ENCODE measurements at places on chromosomes 12 and 14.
A peak's percentile ranks its signal among the peaks of the same experiment; 100 is the strongest.

GRCh38 chr12:27437839-27438238 lies 8.7 kb upstream of the SMCO2 start:
- DNase-seq = no peak

- DNase-seq = no peak
These were observed 87.7 kb downstream of the TMEM30B start for GRCh38 chr14:61193476-61193875.

DNA sequence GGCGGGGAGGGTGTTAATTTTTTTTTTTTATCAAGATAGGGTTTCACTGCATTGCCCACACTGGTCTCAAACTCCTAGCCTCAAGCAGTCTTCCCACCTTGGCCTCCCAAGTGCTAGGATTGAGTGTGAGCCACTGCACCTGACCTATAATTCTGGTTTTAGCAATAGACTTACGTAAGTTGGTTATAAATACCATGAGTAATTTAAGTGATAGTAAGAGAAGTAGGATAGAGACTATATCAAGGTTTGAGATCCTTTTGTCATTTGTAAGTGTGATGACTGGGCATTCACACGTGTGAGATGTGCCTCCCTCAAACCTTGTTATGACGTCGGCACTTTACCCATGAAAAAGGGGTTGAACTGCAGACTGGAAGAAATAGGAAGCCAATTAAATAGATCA lies 22.5 kb downstream of the SINHCAF start:
- DNase-seq = no peak

- DNase-seq = no peak
These were observed 99.2 kb downstream of the SLC41A2 start for GRCh38 chr12:104858611-104859543.

GRCh38 chr12:103751171-103751570 lies 89.9 kb downstream of the NT5DC3 start:
- no peak for DNase-seq

DNA sequence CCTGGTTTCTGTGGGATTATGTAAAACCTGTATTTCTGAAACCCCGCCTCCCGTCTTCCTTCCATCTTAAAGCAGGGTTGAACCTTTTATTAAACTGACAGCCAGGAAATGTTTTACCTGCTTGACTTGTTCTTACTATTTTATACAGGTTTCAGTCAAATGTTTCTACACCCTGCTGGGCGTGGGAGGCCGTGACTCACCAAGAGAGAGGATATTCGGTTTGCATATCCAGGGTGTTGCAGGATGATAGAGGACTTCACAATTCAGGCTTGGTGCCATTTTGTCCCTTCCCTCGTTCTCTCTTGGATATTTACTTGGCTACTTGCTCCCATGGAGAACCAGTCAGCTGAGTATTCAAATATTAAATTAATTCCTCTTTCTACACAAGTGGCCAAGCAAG lies 69.7 kb downstream of the ARF6 start:
- DNase-seq = no peak

- DNase-seq = no peak
These were observed 4.0 kb downstream of the RBM19 start for GRCh38 chr12:113961921-113962710.

- no peak for DNase-seq
These were observed 17.0 kb upstream of the CSRP2 start for GRCh38 chr12:76895796-76896195.

- no peak for DNase-seq
These were observed 80.1 kb downstream of the ADCK1 start for GRCh38 chr14:77880056-77880455.

GRCh38 chr12:98352835-98353234 lies 162.6 kb upstream of the TMPO start:
- DNase-seq = no peak

DNA sequence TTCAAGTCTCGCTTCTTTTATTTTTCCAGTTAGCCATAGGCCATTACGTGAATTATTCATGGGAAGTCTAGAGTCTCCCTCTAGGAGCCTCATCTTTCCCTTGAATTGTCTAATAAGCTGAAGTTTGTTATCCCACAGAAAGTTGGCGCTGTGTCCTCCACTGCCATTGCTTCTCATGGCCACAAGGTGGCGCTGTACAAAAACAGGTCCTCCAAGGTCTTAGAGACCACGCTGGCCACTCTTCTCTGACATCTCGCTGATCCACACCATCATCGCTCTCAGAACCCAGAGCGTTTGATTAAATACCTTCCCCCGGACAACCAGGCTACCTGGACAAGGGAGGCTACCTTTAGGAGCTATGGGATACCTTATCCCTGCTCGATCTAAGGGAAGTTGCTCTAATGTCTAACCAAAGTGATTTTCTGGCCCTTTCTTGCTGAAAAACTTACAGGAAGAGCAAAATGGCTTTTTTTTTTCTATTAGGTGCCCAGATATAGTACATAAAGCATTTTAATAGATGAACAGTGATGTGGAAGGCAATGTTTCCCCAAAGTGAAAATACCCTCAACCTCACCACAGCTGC lies 110.0 kb downstream of the CCDC60 start:
- peak; percentile 77 for DNase-seq

DNA sequence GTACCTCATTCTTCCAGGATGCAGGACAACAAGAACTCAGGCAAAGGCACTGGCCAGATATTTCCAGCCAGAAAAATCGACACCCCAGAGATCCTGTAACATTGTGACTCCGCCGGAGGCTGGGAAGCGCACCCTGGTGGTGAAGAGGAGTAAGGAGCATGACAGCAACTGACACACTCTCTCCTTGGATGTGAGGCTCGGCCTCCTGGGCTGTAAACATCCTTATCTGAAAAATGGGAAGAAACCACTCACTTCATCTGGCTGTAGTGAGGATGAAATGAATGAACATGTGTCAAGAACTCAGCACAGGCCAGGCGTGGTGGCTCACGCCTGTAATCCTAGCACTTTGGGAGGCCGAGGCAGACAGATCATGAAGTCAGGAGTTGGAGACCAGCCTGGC lies 27.5 kb downstream of the TCHP start:
- peak; percentile 17 for DNase-seq

DNA sequence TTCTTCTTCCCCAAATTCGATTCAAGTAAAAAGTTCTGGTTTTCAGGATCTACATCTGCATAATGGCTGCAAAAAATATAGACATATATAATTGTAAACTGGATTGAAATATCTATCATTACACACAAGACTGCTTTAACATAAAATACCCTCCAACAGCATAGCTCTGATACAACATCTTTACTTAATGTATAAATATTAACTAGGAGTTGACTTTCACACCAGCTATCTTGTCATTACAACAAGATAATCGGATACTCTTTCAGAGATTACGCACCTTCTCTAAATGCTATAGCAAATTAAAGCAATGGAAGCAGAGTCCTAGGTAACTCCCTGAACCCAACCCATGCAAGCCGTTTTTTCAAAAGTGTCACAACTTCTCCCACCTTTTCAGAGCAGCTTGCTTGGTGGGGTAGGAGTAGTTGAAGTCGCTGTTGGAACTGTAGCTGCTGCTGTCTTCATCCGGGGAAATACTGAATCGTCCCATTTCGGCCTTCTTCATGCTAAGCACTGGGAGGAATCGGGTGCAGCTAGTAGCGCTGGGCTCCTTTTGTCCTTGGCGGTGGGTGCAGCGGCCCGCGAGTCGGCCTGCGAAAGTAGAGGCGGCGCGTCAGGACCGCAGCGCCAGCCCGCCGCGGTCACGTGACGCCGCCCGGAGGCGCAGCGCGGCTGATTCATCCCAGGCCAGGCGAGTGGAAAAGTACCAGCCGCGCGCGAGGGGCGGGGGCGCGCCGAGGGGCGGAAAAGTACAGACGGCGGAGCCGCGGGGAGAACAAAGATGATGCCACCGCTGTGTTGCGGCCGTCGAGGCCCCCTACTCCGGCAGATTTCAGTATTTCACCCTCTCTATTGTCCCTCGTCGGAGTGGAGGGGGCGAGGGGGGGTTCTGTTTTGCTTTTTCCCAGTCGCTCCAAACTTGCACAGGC lies 1.5 kb downstream of the SLC38A2 start:
- DNase-seq = no peak

GRCh38 chr12:50504798-50505674 lies at the start of gene DIP2B:
Gene DIP2B, plus strand, starts transcription at chr12:50504985. Its CDS starts 156 bp downstream, at chr12:50505141.
- peak; percentile 80 for DNase-seq

- DNase-seq = no peak
These were observed 1117.6 kb upstream of the TMEM132C start for GRCh38 chr12:127149226-127149964.

DNA sequence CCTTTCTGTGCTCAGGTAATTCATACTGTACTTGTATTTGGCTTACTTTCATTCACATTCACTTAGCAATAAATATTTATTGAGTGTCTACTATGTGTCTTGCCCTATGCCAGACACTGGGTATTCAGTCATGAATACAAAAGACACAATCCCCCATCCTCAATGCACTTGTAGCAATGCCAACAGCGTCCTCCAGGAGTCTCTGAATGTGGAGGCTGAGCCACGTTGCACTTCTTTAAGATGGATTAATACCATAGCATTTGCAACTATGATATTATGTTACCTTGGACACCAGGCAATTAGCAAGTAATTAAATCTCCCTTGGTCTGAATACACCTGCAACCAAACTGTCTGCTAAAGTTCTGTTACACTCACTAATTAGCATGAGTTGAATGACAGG lies 58.8 kb downstream of the OTX2 start:
- DNase-seq = no peak

DNA sequence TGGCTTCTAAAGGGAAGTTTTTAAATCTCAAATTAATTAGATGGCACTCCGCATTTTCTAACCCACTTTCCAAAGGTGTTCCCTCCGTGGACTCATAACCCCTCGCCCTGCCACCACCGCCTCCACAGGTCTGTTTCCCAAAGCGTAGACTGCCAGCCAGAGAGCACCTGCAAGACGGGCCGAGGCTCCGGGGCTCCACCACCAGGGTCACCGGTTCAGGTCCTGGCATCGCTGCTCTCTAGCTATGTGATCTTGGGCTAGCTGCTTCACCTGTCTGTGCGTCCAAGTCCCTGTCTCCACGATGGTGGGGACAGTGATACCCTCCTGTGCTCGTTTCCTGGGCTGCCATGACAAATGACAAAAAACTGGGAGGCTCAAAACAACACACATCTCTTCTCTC lies 11.5 kb downstream of the RIMBP2 start:
- no peak for DNase-seq

GRCh38 chr12:12527820-12528296 lies 34.8 kb downstream of the DUSP16 start:
- no peak for DNase-seq

DNA sequence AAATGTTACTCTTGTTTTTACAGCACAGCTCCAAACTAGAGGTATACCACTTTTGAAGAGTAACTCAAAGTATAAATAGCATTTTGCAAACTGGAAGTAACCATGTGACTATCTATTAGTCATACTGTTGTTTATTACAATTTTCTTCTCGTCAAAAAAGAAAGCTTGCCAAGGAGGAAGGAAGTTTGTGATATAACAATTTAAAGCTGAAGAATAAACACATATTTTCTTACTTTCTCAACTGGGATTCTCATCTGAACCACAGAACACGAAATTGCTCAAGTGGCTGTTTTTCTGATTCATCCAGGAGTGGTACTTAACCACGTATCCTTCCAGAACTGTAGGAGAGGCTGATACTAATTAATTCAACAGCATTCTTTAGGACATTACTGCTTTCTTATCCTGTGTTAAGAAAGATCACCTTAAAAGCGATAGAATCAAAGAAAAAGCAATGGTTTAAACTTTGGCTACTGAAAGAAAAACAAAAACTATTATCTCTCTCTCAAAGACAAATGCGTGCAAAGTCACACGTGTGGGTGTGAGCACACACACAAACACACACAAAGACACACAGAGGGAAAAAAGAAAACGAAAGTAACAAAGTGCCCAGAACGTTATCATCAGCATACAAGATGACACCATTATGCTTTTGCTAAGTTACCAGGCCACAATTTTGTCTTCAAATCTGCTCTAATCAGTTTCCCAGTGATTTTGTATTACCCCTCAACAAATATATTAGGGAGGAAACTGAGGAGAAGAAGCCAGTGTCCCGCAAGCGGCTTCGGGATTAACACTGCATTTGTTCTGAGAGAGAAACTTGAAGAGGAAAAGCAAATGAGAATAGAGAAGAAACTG lies at the start of gene CLEC2B:
TSS of gene CLEC2B (minus strand) at position 48 of the 855 bp plus-strand sequence.
- DNase-seq = no peak

GRCh38 chr14:92780444-92781232 lies 13.5 kb upstream of the GOLGA5 start:
- DNase-seq = no peak

DNA sequence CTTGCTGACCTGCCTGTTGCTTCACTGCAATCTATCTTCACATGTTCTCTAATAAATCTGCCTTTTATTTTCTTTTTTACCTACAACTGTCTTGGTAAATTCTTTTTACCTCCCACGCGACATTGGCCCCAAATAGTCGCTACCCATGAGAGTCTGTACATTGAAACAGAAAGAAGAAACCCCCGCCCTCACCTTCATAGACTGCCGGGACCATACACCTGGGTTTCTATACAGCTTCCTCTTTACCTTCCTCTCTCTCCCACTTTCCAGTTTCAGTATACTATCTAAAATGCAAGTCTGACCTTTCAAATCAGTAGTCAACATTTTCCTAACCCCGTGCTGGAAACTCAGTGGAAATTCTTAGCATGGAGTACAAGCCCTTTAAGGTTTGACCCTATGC lies 4.8 kb downstream of the SLC8A3 start:
- no peak for DNase-seq

DNA sequence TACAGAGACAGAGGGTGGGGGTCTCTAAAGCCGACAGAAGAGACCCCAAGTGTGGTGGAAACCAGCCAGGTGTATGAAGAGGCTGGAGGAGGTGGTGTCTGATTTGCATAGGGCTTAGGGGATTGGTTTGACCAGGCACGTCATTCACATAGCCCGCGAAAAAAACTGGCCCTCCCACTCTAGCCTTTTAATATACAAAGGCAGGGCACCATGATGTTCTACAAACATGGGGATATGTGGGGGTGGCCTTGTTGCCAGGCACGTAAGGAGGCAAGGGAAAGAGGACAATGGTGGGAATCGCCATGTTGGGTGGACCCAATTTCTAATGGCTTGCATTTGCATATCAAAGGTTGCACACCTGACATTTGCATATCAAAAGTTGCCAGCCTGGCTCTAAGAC lies 13.2 kb downstream of the LALBA start:
- no peak for DNase-seq

GRCh38 chr14:105013150-105013785 lies 7.6 kb downstream of the CDCA4 start:
- no peak for DNase-seq

- no peak for DNase-seq
These were observed 22.9 kb downstream of the CKB start for GRCh38 chr14:103499709-103500108.

- DNase-seq = no peak
These were observed 454.9 kb downstream of the ATP23 start for GRCh38 chr12:58396239-58396638.

GRCh38 chr12:76127588-76127987 lies 43.1 kb upstream of the NAP1L1 start:
- no peak for DNase-seq

GRCh38 chr12:93333828-93334227 lies 43.9 kb upstream of the NUDT4 start:
- no peak for DNase-seq

GRCh38 chr14:56183631-56184157 lies 65.5 kb downstream of the PELI2 start:
- no peak for DNase-seq

Data from Panc1 (cell line).